ENCODE measurements at places on chromosomes 11 and 22. TPM values are rescaled to one million over a fixed set of nuclear protein-coding genes. Genes with fewer than 3 reads are reported as not detected.

The TRIM49 gene
- not detected for total RNA-seq

The EHD1 gene
- 120 TPM for total RNA-seq

The PLA2G3 gene
- total RNA-seq: 0.22 TPM

The GRM5 gene
- under 0.01 TPM for total RNA-seq

The MRGPRX3 gene
- 0.14 TPM for total RNA-seq

The ARFIP2 gene
- total RNA-seq: 70.0 TPM

The RAB36 gene
- total RNA-seq: 7.4 TPM

The BIRC3 gene
- 4.4 TPM for total RNA-seq

The FAT3 gene
- 0.22 TPM for total RNA-seq

The USP2 gene
- not detected for total RNA-seq

The GAL gene
- total RNA-seq: 0.72 TPM

The KCNQ1 gene
- not detected for total RNA-seq

The JHY gene
- 1.6 TPM for total RNA-seq

The MMP27 gene
- not detected for total RNA-seq

The MRGPRF gene
- total RNA-seq: 16.2 TPM

The KIAA1671 gene
- total RNA-seq: 10.9 TPM

The GPHA2 gene
- not detected for total RNA-seq

The VPREB1 gene
- not detected for total RNA-seq

The DBX1 gene
- not detected for total RNA-seq

The NOX4 gene
- 0.66 TPM for total RNA-seq

Data from placental pericyte (primary cell).